ENCODE measurements at places on chromosomes 1 and 21. TPM values are rescaled to one million over a fixed set of nuclear protein-coding genes. Genes with fewer than 3 reads are reported as not detected.

DNA sequence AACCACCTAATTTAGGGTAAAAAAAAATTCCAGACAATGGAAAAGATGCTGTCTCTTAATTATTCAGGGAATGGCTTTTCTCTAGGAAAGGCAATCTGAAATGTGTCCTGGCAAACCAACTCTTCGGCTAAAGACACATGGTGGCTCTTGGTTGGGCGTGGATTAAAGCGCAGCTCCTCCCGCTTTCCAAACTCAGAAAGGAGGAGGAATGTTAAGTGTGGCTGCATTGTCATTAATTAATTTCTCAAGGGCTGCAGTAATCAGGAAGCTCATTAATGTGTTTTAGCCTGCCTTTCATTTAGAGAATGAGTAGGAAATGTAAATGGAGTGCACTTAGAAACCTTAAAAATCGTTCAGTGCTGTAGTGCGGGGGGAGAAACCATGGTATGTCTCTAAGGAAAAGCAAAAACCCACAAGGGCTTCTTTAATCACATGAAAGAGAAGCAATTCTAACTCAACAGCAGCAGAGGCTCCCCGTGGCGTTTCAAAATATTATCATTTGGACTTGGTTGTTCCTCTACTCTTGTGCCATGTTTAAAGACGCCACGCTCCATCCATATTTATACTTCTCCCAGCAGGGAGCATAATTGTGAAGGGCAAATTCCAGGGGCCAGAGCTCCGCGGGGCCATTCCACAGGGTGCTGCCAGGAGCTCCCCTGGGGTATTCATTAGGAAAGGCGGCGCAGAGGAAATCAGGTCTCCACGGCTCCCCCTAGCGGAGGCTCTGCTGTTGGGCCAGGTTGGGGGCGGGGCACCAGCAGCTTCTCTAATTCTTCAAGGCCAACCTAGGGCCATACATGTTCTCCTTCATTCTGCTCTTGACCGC lies 91.9 kb upstream of the SSX2IP start:
- DNase-seq, result no peak

DNA sequence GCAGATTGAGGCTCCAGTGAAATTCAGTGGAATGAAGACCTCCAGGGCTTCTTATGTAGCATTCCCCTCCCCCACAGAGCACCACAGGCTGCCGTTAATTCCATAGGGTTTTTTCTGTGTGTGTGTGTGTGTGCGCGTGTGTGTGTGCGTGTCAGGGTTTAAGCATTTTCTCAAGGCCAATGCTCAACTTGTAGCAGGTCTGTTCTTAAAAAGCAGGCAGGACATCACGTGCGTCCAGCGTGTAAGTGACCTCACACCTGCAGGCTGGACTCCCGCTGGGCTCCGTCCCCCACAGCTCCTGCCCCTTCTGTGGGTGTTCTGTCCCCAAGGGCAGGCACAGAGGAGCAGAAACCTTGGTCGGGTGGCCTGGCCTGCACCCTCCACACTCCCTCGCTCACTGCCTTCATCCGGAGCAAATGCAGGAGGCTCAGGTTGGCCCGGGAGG lies 5.3 kb downstream of the PRDM16 start:
- no peak for DNase-seq

DNA sequence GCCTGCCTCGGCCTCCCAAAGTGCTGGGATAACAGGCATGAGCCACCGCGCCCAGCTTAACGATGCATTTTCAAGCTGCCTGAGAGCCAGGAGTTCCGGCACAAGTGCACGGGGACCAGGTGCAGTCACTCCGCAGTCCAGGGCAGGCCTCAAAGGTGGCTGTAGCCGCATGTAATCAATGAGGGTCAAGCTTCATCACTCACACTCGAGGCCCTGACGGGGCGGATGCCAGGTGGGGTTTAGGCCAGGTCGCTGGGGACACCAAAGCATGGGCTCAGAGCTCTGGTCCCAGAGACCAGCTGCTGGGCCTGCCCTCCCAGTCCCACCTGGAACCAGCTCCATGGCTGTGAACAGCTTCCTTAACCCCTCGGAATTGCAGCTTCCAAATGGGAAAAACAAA lies 26.1 kb upstream of the GPR153 start:
- no peak for DNase-seq

DNA sequence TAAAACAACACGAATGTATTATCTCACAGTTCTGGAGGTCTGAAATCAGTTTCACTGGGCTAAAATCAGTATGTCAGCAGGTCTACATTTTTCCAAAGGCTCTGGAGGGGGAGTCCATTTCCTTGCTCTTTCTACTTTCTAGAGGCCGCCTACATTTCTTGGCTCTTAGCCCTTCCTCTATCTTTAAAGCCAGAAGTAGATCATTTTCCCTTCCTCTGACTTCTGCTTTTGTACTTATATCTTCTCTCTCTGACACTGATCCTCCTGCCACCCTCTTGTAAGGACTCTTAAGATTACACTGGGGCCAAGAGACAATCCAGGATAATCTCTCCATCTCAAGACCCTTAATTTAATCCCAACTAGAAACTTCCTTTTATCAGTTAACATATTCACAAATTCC lies 41.4 kb downstream of the MSH4 start:
- no peak for DNase-seq

DNA sequence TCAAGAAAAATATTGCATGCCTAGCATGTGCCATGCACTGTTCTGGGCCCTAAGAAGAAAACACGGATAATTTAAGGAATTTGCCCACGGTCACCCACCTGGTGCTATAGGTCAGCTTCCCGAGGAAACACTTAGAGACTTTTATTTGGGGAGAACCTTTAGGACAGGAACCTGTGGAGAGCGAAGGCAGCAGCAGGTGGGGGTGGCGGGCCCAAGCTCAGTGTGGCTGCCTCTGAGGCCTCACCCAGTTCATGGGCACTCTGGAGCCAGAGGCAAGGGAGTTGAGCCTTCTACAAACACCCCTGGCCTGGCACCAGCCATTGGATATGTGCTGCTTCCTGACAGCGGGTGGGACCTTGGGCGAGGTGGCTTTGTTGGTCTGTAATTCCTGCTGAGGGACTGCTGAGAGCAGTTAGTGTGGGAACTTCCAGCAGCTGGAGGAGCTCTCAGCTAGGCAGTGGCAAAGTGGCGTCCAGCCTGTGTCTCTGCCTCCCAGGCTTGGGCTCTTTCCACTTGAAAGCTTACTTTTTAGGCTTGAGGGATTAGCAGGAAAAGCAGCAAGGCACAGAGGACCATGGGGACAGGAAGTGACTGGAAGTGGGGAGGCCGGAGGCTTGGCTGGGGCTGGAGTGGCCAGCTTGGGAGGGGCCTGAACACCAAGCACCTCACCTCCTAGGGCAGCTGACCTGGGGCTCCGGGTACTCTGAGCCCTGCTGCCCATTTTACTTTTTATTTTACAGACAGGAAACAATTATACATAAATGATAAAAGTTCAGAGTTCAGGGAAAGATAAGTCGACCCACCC lies 19.1 kb downstream of the MRPL37 start:
- DNase-seq, result no peak

GRCh38 chr1:219374636-219375035 lies 201.0 kb downstream of the LYPLAL1 start:
- no peak for DNase-seq

Gene RIPK4
- 52.6 TPM for total RNA-seq

Gene ATP1A1
- 365 TPM for total RNA-seq

Gene GJC2
- 1.9 TPM for total RNA-seq

Gene KIAA1614
- total RNA-seq, result 3.7 TPM

All from prostate gland (tissue), 2 donors.